ENCODE measurements at places on chromosomes 7 and 10.

- DNase-seq: no peak
Observed at GRCh38 chr7:6260291-6261187, 11.9 kb downstream of the CYTH3 start.

GRCh38 chr10:80260295-80261243 is 28.9 kb downstream of the MAT1A start:
- DNase-seq: no peak

- DNase-seq: no peak
Observed at GRCh38 chr7:45101748-45102147, 9.7 kb downstream of the TBRG4 start.

DNA sequence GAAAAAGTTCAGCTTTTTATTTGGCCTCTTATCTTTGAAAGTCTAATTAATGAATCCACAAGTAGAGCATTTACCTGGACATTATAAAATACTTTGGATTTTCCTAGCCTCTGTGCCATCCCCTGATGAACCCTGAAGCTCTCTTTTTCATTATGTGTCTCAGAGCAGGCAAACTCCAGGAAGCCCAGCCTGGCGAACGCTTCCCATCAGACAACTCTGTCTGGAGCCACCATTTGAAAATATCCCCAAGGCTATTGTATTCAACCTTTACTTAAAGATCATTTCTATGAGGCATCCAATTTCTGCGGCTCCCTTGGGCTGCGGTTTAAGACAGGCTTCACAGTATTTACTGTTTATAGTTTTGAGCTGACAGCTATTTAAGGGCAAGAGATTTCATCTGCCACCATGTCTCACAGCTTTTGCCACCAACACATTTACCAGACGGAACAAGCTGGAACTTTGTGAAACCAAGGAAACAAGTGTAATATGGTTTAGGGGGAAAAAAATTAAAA is 257.2 kb upstream of the GLI3 start:
- no peak for DNase-seq

- no peak for DNase-seq
Observed at GRCh38 chr7:106947244-106947728, 82.2 kb downstream of the PIK3CG start.

GRCh38 chr7:101140746-101141382 is 13.4 kb upstream of the AP1S1 start:
- DNase-seq: no peak

GRCh38 chr7:122965306-122965705 is 30.2 kb downstream of the TAS2R16 start:
- no peak for DNase-seq
